ENCODE measurements at places on chromosomes 1 and 21.

- no peak for DNase-seq
These were observed 273.2 kb downstream of the DYRK1A start for GRCh38 chr21:37639756-37640155.

- DNase-seq, result no peak
These were observed 12.0 kb downstream of the SLC35D1 start for GRCh38 chr1:67041841-67042503.

DNA sequence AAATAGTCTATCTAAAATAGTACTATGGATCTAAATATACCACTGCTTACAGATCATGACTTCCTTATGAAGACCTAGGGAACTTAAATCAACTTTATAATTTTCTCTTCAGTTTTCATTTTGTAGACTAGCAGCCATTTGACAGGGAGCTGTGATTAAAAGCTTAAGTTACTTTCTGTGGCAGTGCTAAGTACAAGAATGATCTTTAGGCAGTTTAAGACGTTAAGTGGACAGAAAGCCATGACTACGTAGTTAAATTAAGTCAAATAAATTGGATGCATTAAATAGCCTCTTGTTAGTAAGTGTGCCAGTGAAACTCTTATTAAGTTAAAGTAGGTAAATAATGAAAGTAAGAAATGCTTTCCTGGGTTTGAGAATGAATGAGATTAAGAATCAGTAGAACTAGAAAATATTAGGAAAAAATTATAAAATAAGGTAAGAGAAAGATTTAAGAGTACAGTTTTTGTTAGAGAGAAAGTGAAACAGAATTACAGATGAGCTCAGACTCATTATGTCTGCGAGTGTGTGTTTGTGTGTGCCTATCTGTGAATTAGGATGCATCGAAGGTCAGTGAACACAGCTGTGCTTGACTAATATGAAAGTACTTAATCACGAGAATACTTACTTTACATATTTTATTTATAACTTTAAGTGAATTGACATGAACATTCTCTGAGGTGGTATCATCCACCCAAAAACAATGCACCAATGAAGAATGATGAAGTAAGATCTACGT lies 336.9 kb downstream of the KCNT2 start:
- DNase-seq, result no peak

- peak; percentile 89 for DNase-seq
These were observed 14.8 kb upstream of the WASF2 start for GRCh38 chr1:27504588-27505419.

- DNase-seq, result no peak
These were observed 823 bp downstream of the ENAH start for GRCh38 chr1:225651872-225652728.

GRCh38 chr1:87916965-87917364 lies 588.3 kb downstream of the LMO4 start:
- DNase-seq, result no peak

- DNase-seq, result no peak
These were observed 4.3 kb upstream of the CCN1 start for GRCh38 chr1:85576266-85576641.

- DNase-seq, result no peak
These were observed 26.6 kb downstream of the TTC39A start for GRCh38 chr1:51303751-51304251.

- DNase-seq, result no peak
These were observed 51.6 kb downstream of the CHD5 start for GRCh38 chr1:6128276-6129081.

GRCh38 chr1:204377800-204378668 lies 18.3 kb upstream of the PLEKHA6 start:
- DNase-seq, result no peak

- DNase-seq, result no peak
These were observed 29.9 kb downstream of the TMCO1 start for GRCh38 chr1:165738794-165739193.

DNA sequence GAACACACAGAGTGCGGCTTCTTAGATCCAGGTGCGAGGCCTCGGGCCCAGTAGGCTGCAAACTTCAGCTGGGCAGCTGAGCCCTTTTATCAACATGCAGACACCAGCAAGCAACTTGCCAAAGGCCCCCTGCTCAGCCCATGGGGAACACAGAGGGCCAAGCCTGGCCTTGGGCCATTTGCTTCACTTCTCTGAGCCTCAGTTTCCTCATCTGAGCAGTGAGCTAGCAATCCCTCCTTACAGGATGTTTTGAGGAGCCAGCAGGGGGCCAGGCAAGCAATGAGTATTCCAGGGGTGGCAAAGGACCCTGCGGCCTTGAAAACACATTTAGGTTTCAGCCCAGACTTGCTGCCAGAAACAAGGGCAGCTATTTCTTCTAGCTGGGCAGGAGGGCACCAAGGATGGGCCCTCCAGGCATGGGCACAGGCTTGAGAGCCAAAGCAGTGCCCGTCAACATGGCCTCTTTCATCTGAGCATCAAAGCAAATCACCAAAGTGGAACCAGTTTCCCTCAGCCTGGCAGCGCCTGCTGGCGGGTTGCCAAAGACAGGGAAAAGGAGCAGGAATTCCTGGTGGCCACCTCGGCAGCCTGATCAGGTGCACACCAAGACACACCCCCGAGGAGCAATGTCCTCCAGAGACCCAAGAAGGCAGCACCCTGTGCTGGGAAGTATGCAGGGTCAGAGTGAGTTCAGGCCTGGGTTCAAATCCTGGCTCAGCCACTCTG lies 1.4 kb downstream of the MATN1 start:
- no peak for DNase-seq

DNA sequence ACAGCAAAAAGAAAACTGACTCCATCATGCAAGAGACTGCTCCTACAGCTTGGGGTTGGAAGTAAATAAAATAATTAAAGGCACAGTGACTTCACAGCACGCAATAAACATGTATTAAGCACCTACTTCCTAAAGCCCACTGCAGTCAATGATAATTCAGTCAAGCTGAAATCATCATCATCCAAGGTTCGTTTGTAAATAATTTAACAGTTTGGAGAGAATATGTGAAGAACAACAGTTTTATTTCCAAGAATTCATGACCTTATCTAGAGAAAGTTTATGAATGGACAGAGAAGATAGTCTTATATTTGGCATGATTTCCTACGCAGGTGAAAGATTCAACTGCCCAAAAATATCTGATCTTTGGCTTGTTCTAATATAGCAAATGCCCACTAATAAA lies 86.8 kb downstream of the SMYD3 start:
- no peak for DNase-seq

GRCh38 chr1:61428146-61428545 lies 296.8 kb downstream of the TM2D1 start:
- DNase-seq, result no peak

DNA sequence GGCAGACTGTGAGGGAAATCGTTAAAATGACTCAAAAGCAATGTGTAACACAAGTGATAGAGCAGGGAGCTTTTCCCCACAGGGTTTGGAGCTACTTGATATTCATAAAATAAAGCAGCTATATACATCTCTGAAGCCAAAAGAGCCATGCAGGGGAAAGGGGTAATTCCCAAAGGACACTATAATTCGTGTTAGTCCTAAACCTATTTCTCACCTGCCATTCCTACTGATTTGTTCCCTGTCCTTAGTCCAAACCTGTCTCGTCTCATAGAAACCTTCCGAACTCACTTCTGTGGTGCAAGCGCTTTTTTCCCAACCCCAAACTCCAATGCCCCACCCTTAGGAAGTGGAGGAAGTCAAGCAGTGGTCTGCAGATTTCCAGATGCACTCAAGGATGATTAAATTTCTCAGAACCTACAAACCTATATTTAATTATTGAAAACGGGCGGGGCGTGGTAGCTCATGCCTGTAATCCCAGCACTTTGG lies 946 bp upstream of the HNRNPR start:
- no peak for DNase-seq

DNA sequence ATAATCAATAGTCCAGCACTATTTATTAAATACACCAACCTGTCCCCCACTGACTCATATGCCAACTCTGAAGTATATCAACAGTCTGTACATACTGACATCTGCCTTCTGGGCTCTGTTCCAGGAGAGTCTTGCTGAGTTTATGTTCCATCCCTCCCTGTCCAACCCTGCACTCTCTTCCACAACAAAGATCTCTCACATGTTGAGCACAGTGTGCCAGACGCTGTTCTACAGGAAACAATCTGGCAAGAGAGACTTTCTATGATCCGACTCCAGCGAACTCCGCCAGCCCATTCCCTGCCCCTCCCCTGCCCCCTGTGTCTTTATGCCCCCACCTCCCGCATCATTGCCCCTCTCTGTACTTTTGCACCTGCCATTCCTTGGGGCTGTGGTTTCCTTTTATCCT lies 3.4 kb downstream of the LACTBL1 start:
- DNase-seq, result peak; percentile 87

DNA sequence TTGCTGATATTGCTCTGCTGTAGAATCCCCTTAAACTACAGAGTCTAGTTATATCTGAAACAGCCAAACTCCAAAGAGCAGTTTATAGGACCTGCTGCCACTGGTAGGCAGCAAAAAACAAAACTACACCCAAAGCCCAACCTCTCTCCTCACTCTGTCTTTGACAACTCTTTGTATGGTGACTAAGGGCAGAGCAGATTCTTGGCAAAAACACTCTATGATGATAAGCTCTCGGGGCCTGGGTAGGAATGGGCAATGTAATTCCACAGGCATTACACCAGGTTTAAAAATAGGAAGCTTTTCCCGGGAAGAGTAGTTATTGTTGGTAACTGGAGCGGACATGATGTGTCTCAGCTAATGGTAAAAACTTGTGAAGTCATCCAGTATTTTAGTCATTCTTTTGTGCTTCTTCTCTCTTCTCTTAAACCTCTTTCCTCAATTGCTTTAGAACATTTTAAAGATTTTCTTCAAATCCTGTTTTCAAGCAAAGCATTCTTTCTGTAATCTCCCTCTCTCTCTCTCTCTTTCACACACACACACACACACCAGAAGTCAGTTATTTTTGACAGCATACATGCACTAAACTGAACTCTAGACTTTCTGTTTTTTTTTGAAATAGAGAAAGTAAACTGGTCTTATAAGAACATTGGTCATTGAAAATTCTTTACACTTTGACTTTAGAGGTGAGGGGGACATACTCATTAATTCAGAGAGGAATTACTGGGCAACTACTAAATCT lies 193.5 kb downstream of the PAPPA2 start:
- DNase-seq, result no peak
